ENCODE measurements at places on chromosomes 12 and 14.

GRCh38 chr12:96948782-96949181 lies 41.7 kb downstream of the NEDD1 start:
- no peak for DNase-seq

- no peak for DNase-seq
Measured at GRCh38 chr14:64705381-64706118, 1.3 kb downstream of the PLEKHG3 start.

GRCh38 chr12:67601126-67601525 lies 47.4 kb upstream of the DYRK2 start:
- no peak for DNase-seq

DNA sequence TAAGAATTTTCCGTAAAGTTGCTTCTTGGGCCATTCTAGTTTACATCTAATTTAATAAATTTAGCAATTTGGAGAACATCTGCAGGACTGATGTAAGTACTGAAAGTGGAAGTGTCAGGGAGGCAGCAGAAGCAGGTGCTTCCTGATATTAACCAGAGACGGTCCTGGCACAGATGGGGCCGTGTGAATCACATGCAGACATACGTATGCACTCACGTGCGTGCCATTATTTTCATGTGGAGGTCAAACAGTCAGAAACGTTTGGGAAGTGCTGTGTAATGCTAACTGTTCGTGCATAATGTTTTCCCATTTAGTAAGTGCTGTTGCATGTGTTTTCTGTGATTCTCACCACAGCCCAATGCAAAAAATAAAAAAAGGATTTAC lies 87.8 kb upstream of the DYNC1H1 start:
- no peak for DNase-seq

DNA sequence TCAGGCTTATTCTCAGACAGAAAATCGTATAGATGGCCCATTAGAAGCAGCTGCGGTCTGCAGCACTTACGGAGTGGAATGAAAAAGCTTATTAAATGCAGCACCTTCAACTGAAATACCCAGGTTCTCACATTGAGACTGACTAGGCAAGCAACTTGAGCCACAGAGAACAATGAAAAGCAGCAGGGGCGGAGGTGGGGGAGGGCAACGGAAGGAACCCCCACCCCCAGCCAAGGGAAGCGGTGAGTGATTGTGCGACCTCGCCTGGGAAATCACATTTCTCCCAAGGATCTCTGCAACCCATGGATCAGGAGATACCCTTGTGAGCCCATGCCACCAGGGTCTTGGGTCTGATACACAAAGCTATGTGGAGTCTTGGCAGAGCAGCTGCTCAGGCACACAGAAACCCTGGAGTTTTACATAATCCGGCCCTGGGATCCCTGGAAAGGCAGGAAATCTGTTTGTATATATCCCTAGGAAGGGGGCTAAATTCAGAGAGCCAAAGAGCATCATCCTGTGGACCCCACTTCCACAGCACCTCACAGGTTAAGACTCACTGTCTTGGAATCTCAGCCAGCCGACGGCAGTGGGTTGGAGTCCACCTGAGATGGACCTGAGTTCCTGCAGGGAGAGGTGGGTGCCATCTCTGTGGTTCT lies 38.1 kb downstream of the PZP start:
- no peak for DNase-seq

- DNase-seq = peak; percentile 66
Measured at GRCh38 chr12:131827961-131828534, at the start of gene MMP17. Gene MMP17 (plus strand): TSS chr12:131828393. CDS start chr12:131828495, 102 bp downstream.

- DNase-seq = no peak
Measured at GRCh38 chr12:89481213-89481914, 43.2 kb downstream of the GALNT4 start.

GRCh38 chr12:459430-460258 lies at the start of gene B4GALNT3:
Gene B4GALNT3 (plus strand): TSS chr12:459939. CDS start chr12:460377, 438 bp downstream.
- no peak for DNase-seq

GRCh38 chr12:92445253-92446082 lies 257.3 kb upstream of the PLEKHG7 start:
- no peak for DNase-seq

DNA sequence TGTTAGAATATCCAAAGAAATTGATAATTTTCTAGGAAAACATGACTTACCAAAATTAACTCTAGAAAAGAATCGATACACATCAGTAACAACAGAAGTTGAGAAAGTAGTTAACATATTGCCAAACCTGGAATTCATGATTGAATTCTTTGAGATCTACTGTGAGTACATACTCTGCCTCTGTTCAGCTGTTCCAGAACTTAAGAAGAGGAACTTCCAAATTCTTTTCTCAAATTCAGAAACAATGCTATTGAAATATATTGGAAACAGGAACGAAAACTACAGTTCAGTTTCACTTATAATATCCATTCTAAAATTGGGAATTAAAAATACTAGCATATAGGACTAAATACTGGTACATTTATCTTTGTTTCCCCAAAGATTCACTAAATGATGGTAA lies 57.9 kb downstream of the MARK3 start:
- no peak for DNase-seq

DNA sequence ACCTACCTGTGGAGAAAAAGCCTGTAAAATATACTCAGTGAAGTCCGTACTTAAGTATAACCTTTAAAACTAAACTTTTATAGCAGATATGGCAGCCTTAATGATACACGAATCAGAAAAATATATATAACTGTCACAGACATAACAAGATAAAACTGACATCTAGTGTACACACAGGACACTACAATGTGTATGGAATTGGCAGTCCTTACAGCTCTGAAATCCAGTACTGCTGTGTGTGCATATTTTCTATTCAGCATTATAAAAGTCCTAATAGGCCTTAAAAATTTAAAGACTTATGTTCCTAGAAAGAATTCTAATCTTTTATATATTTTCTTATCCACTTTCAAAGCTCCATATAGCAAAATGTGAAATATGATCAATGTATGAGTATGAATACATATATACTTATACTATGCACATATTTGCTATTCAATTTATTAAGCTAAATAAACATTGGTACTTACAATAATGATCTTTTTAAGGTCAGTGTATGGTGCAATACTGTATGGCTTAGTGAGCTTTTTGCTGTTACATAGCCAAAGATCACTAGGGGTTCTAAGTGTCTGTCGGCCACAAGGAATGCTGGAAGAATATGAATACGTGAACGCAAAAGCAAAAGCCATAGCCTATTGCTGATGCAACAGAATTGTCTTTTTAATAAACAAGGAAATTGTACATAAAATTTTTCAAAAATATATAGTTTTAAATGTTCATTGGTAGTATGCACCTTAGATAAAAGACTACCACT lies 69.2 kb downstream of the C2CD5 start:
- no peak for DNase-seq
